ENCODE measurements at places on chromosomes 6 and 20. TPM values are rescaled to one million over a fixed set of nuclear protein-coding genes. Genes with fewer than 3 reads are reported as not detected.

DNA sequence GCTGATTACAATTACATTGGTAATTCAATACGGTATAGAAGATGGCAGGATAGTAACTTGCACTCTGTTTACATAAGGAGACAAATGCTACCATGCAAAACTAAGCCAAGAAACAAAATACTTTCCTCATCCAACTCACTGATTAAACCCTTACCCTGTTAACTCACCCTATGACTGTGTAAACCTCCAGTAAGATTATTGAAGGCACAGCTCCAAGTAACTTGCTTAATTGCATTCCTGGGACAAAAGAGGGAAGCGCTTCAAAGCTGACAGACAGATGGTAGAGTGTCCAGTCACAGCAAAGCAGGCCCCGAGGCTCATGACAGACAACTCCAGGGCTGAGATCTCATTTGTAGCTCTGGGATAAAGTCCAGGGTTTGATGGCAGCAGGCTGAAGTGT lies 6.9 kb upstream of the KIF16B start:
- DNase-seq: no peak

Gene SLC35B3
- 18.5 TPM for total RNA-seq

- no peak for DNase-seq
These were observed 24.5 kb downstream of the SIRPB1 start for GRCh38 chr20:1595333-1595732.

Gene FRK
- not detected for total RNA-seq

DNA sequence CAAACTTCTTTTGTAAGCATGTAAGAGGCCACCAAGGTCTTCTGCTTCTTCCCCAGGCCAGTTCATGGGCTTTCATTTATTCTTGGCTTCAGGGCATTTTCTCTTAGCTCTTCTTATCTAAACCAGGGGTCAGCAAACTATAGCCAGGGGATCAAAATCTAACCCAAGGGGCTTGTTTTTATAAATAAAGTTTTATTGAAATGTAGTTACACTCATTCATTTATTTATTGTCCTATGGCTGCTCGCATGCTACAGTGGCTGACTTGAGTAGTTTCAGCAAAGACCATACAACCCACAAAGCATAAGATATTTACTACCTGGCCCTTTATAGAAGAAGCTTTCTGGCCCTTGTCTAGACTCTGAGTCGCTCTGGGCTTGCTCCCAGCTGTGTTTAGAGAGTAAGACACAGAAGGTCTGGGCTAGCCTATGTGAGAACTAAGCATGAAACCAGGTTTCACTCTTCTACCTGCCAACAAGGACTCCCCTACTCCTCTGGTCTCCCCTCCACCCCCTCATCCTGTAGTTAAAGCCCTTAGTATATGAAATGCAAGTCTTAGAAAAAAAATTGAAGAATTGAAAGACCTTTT lies 43.2 kb downstream of the KHDC1L start:
- no peak for DNase-seq

- no peak for DNase-seq
These were observed 1038.4 kb downstream of the EPHA7 start for GRCh38 chr6:92380803-92381601.

GRCh38 chr20:47610945-47611250 lies 109.2 kb downstream of the NCOA3 start:
- peak; percentile 19 for DNase-seq

Gene CLPSL1
- total RNA-seq: not detected

DNA sequence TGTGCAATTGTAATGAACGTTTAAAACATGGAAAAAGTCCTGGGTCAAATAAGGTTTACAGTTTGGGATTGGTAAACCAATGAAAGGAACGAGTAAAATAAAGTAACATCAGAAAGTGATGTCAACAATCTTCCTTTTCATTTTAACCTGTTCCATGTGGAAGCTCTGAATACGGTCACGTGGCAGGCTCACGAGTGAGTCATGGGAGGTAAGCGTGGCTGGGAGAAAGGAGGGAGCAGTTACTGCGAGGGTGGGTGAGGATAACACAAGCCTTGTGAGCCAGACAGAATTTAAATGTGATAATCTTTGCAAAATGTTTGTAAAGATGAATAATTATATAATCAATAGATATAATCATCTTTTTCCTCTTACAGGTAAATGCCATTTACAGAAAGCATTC lies 171.3 kb upstream of the HDAC2 start:
- DNase-seq: no peak

Gene INSM1
- not detected for total RNA-seq

Gene DNAAF9
- total RNA-seq: 5.6 TPM

Gene FAM217A
- not detected for total RNA-seq

- no peak for DNase-seq
These were observed 182.7 kb downstream of the ADAT2 start for GRCh38 chr6:143267760-143268159.

GRCh38 chr6:107972413-107973096 lies 14.5 kb upstream of the SEC63 start:
- DNase-seq: no peak

GRCh38 chr6:43740321-43740960 lies 29.6 kb upstream of the VEGFA start:
- no peak for DNase-seq

DNA sequence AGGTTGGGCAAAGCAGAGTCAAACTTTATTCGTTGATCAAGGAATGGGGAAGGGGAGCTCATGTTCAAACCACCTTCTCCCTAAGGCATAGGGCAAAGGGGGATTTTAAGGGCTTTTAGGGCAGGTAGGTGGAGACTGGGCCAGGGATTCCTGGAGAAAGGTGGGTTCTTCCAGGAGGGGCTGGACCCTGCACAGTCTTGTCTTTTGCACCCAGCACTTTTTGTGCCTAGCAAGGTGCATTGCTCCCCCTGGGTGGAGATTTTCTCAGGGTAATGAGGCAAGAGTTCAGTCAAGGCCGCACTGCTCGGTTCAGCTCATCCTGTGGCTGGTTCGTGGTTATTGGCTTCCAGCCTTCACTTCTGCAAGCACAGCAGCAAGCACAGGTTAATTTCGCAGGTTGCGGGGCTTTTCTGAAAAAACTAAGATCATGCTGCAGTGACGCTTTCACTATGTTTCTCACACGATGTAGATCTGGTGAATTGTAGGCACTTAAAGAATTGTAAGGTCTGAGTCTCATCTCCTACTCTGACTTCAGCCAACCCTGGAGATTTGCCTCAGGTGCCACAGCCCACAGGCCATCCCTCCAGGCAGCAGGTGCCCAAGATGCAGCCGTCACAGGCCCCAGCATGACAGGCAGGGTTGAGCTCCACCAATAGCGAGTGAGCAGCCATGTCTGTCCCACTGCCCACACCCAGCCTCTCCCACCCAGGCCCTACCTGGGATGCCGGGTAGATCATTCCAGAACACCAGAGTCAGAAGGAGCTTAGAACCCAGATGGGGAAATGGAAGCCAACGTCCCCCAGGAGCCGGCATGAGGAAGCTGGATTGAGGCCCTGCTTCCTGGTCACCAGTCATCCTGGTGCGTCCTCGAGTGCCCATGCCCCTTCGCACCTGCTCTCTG lies 37.1 kb downstream of the SUN5 start:
- DNase-seq: peak; percentile 88

Gene CLVS2
- not detected for total RNA-seq
